ENCODE measurements at places on chromosomes 13 and 19.

GRCh38 chr13:101681834-101682233 lies 229.4 kb downstream of the ITGBL1 start:
- no peak for DNase-seq
- H3K36me3 ChIP-seq = no peaks in the 10 kb centered on the region
- no peaks in the 10 kb centered on the region for H3K27me3 ChIP-seq
- H3K4me1 ChIP-seq = no peaks in the 10 kb centered on the region
- no peak overlapping the region for H3K27ac ChIP-seq
- H3K4me3 ChIP-seq = no peak overlapping the region

GRCh38 chr19:8087876-8088275 lies 35.3 kb downstream of the CCL25 start:
- no peak overlapping the region for H3K27ac ChIP-seq
- no peak overlapping the region for H3K4me3 ChIP-seq
- no peaks in the 10 kb centered on the region for H3K36me3 ChIP-seq
- H3K27me3 ChIP-seq = no peaks in the 10 kb centered on the region
- H3K4me1 ChIP-seq = peaks cover 18% of the 10 kb centered on the region
- DNase-seq = no peak

GRCh38 chr13:51284339-51284738 lies 55.2 kb upstream of the SERPINE3 start:
- no peak overlapping the region for H3K27ac ChIP-seq
- H3K4me3 ChIP-seq = no peak overlapping the region

- H3K36me3 ChIP-seq = no peaks in the 10 kb centered on the region
- no peak overlapping the region for H3K27ac ChIP-seq
- no peaks in the 10 kb centered on the region for H3K27me3 ChIP-seq
- H3K4me1 ChIP-seq = peaks cover 6% of the 10 kb centered on the region
These were observed 5.0 kb downstream of the FOSB start for GRCh38 chr19:45472563-45473366.

DNA sequence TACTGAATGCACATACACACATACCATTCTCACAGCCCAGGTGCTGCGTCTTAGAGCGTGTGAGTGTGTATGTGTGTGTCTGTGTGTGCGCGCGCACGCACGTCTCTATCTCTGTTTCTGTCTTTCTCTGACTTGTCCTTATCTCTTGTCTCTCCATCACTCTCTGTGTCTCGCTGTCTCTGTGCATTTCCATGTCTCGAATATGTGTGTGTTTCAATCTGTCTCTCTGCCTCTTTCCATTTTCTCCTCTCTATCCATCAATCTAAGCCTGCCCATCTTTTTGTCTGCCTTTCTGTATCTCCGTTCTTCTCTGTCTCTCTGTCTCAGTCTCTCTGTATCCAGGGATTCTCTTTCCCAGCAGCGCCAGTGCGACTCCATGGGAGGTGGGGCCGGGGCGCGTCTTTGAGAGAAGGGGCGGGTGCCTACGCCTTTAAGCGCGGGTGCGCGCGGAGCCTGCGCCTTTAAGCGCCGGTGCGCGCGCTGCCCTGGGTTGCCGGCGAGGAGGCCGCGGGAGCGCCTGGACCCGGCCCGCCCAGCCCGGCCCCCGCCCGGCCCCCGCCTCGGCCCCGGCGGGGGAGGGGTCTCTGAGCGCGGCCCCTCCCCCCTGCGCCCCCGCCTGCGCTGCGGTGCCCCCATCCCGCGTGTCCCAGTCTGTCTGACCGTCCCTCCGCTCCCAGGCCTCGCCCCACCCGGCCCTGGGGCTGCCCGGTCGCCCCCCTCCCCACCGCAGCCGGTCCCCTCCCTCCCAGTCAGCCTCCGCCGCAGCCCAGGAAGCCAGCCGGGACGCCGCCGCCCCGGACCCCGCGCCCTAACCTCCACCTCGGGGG lies at the start of gene LRFN3:
LRFN3 (plus strand) TSS at position 464 of the 827 bp plus-strand sequence. CDS start 3,052 bp downstream, outside the sequence.
- H3K4me1 ChIP-seq = peaks cover 28% of the 10 kb centered on the region
- H3K4me3 ChIP-seq = peak within 1 kb of the TSS; percentile 84
- H3K27me3 ChIP-seq = no peaks in the 10 kb centered on the region
- no peaks in the 10 kb centered on the region for H3K36me3 ChIP-seq
- peak; percentile 57 for DNase-seq

DNA sequence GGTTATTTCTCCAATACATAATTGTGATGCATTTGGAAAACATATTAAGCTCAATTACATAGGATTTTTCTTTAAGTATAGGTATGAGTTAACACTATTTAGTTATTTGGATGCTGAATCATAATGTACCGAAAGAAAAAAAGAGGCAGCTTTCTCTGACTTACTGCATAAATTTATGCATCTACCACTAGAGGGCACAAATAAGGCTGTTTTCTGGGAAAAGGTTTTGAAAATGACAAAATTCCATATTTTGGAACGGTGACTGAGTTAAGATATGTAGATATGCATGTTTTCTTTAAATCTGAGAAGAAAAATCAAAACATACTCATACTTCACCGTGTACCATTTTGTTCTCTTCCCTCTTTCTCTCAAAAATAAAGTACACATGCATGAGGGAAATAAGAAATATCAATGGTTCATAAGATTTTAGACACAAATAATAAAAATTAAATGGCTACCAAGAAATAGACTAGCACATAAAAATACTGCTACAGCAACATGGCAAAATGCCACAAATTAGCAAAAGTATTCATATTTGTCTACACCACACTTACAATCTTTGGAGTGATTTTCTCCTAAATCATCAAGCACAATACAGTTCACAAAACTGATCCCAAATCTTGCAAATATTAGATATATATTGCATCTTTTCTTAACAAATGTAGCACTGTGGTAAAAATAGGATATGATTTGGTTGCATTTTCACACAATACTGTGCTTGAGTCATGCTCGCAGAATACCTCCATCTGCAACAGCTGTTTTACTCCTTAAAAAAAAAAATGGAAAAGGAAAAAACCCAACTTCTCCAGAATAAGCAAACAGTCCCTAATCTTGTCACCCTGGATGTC lies 260.0 kb downstream of the FGF14 start:
- H3K4me1 ChIP-seq = no peaks in the 10 kb centered on the region
- no peak overlapping the region for H3K27ac ChIP-seq
- H3K36me3 ChIP-seq = no peaks in the 10 kb centered on the region
- DNase-seq = no peak
- no peaks in the 10 kb centered on the region for H3K27me3 ChIP-seq

DNA sequence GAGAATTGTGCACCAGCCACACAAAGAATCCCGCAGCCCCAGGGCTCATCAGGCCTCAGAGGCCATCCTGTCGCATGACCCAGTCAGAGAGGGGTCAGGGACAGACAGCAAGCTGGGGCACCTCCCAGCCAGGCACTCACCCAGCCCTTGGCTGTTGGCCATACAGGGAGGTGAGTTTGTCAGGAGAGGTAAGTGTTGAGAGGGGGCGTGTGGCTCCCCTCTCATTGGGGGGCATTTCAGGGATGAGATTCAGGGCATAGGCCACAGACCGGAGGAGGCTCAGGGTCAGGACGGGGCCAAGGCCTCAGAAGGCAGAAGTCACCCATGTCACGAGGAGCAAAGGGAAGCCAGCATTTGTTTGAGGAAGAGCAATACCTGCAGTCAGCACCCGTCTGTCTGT lies 37.1 kb downstream of the MYO9B start:
- H3K27ac ChIP-seq = no peak overlapping the region
- peaks cover 4% of the 10 kb centered on the region for H3K36me3 ChIP-seq
- H3K27me3 ChIP-seq = no peaks in the 10 kb centered on the region

DNA sequence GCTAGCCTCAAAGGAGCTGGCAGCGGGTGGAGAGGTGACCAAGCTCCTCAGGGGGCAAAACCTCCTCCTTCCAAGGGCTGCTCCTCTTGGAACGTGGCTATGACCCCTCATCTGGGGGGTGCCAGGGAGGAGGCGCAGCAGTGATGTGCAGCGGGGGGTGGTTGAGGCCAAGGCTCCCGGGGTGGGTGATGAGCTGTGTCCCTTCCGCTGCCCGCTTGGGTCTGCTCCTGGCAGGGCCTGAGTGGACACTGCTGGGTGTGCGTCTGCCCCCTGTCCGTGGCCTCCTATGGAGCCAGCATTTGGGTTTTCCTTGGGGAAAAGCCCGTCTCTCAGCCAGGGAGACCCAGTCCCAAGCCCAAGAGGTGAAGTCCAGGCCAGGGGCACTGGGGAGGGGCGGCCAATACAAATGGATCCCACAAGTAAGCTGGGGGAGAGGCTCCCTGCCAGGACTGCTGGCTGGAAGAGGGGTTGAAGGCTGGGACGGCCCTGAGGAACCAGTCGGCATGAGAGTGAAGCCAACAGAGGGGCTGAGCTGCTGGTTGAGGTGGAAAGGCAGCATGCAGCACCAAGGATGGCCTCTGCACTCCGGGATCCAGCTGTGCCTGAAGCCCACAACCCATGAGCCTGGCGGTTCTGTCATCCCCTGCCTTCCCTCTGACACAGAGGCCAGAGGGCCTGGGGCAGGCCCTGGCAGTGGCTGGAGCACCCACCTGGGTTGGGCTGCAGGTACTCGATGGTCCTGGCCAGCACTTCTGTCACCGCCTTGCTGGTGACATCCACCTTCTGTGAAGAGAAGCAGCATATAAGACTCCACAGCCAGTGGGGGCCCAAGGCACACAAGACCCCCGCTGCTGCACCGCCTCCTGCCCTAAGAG lies 22.7 kb downstream of the MPND start:
- H3K4me3 ChIP-seq = no peak overlapping the region
- peak overlapping the region; percentile 19 for H3K27ac ChIP-seq
- peaks cover 5% of the 10 kb centered on the region for H3K36me3 ChIP-seq
- no peaks in the 10 kb centered on the region for H3K27me3 ChIP-seq
- peaks cover 38% of the 10 kb centered on the region for H3K4me1 ChIP-seq

DNA sequence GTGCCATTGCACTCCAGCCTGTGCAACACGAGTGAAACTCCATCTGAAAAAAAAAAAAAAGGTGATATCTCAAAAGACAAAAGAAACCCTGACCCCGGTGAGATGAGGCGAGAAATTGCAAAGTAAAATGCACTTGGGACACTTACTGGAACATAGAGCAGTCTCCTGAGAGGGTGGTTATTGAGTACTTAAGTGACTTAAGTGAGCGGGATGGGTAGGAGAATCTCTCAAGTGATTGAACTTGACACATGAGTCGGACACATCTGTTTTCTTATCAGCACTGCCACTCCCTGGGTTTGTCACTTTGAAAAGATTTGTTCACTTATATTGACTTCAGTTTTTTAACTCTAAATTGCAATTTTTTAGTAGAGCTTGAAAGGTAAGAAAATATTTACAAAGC lies 2.8 kb downstream of the ZNF429 start:
- H3K4me1 ChIP-seq = no peaks in the 10 kb centered on the region
- no peak overlapping the region for H3K4me3 ChIP-seq
- H3K27ac ChIP-seq = no peak overlapping the region
- H3K36me3 ChIP-seq = no peaks in the 10 kb centered on the region
- no peaks in the 10 kb centered on the region for H3K27me3 ChIP-seq

GRCh38 chr13:22944378-22944777 lies 236.4 kb upstream of the SGCG start:
- no peak overlapping the region for H3K4me3 ChIP-seq
- H3K27me3 ChIP-seq = no peaks in the 10 kb centered on the region
- no peak overlapping the region for H3K27ac ChIP-seq
- H3K36me3 ChIP-seq = no peaks in the 10 kb centered on the region

DNA sequence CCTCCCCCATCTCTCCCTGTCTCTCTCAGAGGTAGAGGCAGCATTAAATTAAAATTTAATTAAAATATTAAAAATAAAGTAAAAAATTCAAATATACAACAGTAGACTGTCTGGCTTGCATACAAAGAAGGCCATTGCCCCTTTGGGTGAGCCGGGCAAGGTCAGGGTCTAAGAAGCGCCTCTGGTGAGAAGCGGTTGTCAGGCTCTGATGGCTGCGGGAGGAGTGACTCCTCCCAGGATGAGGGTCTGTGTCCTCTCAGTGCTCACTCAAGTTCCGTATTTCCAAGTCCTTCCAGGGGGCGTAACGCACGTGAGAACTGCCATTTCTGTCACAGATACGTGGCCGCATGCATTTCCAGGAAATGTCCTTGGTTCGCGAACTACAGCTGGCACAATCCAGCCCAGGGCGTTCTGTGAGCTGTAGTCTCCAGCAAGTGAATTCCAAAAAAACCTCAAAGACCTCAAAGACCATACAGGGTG lies 737 bp upstream of the ZNF181 start:
- H3K27me3 ChIP-seq = no peaks in the 10 kb centered on the region
- no peaks in the 10 kb centered on the region for H3K36me3 ChIP-seq

DNA sequence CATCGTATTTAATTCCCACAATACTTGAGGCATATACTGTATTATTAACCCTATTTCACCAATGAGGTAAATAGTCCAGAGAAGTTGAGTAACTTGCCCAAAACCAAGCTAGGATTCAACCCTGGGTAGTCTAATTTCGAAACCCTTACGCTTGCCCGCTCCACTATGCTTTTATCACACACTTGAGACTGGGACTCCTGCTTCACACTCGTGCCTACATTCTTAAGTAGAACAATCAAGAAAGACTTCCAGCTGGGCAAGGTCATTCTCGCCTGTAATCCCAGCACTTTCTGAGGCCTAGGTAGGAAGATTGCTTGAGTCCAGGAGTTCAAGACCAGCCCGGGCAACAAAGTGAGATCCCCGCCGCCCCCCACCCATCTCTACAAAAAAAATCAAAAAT lies 3.6 kb downstream of the ZNF541 start:
- H3K36me3 ChIP-seq = no peaks in the 10 kb centered on the region
- H3K4me3 ChIP-seq = no peak overlapping the region
- no peak overlapping the region for H3K27ac ChIP-seq
- no peaks in the 10 kb centered on the region for H3K27me3 ChIP-seq
- no peaks in the 10 kb centered on the region for H3K4me1 ChIP-seq

GRCh38 chr19:55341171-55341588 lies 1.5 kb downstream of the KMT5C start:
- peak overlapping the region; percentile 74 for H3K4me3 ChIP-seq
- H3K4me1 ChIP-seq = peaks cover 17% of the 10 kb centered on the region
- no peaks in the 10 kb centered on the region for H3K27me3 ChIP-seq
- DNase-seq = peak; percentile 21

GRCh38 chr13:98451676-98452470 lies 125.0 kb downstream of the STK24 start:
- no peak overlapping the region for H3K4me3 ChIP-seq
- H3K4me1 ChIP-seq = no peaks in the 10 kb centered on the region
- H3K27me3 ChIP-seq = no peaks in the 10 kb centered on the region
- no peak for DNase-seq
- no peak overlapping the region for H3K27ac ChIP-seq

- no peaks in the 10 kb centered on the region for H3K36me3 ChIP-seq
- no peak overlapping the region for H3K27ac ChIP-seq
- no peak overlapping the region for H3K4me3 ChIP-seq
- H3K27me3 ChIP-seq = 0 out of 2 replicates have a peak, but pooled peaks cover 16% of the 10 kb centered on the region
- DNase-seq = no peak
These were observed 69.8 kb upstream of the SCEL start for GRCh38 chr13:77465603-77466195.

- H3K36me3 ChIP-seq = no peaks in the 10 kb centered on the region
- H3K27ac ChIP-seq = no peak overlapping the region
- no peaks in the 10 kb centered on the region for H3K4me1 ChIP-seq
- H3K4me3 ChIP-seq = no peak overlapping the region
- DNase-seq = no peak
These were observed 28.0 kb downstream of the SPRY2 start for GRCh38 chr13:80312967-80313366.

- no peak for DNase-seq
- no peak overlapping the region for H3K27ac ChIP-seq
- no peak overlapping the region for H3K4me3 ChIP-seq
- no peaks in the 10 kb centered on the region for H3K4me1 ChIP-seq
These were observed 11.0 kb downstream of the ZNF333 start for GRCh38 chr19:14700711-14701375.

Data from HCT116 (cell line).